ENCODE measurements at places on chromosomes 13 and 19.

- DNase-seq: no peak
These were observed 82.8 kb downstream of the STARD13 start for GRCh38 chr13:33202644-33203169.

- no peak for DNase-seq
These were observed 965.2 kb downstream of the PCDH9 start for GRCh38 chr13:66264971-66265370.

GRCh38 chr13:51562011-51562671 lies 22.1 kb upstream of the WDFY2 start:
- DNase-seq: no peak

GRCh38 chr19:28066988-28067387 lies 1146.0 kb downstream of the UQCRFS1 start:
- DNase-seq: no peak

DNA sequence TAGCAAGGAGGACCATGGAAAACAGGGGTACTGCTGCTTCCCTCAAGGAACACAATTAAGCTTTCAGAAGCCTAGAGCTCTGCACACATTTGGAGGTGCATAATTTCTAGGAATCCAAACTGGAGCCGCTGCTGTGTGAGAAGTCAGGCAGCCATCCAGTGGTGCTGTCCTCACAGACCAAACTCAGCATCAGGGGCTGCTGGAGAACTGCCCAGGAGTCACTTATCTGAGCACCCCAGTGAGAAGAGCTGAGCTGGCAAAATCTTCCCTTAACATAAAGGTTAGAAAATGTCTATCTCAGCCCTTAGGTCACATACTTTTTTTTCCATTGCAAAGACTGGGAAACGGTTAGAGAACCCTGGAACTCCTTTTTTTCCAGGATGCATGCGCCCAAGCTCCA lies 72.8 kb downstream of the ATP7B start:
- no peak for DNase-seq

GRCh38 chr19:17215127-17215971 lies at the start of gene USE1:
USE1 (plus strand) TSS chr19:17215357; CDS start chr19:17215406, 49 bp downstream.
- peak; percentile 95 for DNase-seq

DNA sequence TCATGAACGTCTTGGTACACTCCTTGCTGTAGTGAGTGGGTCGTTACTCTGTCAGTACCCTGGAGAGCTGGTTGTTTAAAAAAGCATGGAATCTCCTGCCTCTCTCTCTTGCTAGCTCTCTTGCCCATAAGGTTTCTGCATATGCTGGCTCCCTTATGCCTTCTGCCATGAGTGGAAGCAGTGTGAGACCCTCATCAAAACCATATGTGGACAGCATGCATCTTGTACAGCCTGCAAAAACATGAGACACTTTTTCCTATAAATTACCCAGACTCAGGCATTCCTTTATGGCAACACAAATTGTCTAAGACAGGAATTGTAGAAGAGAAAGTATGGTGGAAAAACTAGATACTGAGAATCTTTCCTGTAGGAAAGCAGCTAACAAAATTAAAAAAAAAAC lies 516.3 kb downstream of the SLITRK6 start:
- DNase-seq: no peak

GRCh38 chr19:397941-398706 lies 10.8 kb downstream of the C2CD4C start:
- no peak for DNase-seq

DNA sequence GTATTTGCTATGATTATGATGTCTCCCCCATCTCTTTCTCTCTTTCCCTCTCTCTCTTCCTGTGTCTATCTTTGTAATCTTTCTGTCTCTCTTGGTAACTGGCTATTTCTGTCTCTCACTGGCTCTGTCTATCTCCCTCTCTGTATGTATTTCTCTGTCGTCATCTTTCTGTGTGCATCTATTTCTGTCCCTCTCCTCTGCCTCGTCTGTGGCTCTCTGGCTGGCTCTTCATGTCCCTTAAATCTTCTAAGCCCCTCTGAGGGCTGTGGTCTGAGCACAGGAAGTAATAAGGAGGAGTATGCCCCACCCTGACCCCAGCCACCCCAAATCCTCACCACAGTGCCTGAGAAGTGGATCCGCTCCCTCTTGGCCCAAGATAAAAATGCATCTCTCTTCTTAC lies 104.4 kb downstream of the DNAJC15 start:
- DNase-seq: no peak

- DNase-seq: no peak
These were observed 751.7 kb downstream of the DACH1 start for GRCh38 chr13:71115301-71115700.

- no peak for DNase-seq
These were observed 1149.8 kb upstream of the MIR17HG start for GRCh38 chr13:90197722-90198121.

GRCh38 chr19:42419309-42419708 lies 7.9 kb downstream of the LIPE start:
- no peak for DNase-seq

DNA sequence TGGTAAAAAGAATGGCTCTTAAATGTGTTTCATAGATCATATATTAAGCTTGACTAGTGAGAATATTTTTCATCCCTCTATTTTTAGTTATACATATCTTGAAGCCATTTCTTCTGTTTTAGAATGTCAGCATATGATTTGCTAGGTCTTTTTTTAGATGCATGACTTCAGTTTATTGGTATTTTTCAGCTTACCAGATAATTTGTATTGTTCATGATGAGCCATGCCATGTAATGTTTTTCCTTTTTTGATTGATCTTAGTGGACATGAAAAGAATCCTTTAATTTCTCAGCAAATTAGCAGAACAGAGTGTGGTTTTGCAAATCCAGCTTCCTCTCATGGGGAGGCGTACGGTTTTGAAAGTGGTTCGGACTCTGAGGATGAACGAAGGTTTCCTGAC lies 168.5 kb downstream of the LMO7 start:
- DNase-seq: no peak

GRCh38 chr13:114064450-114065140 lies 67.8 kb downstream of the RASA3 start:
- peak; percentile 63 for DNase-seq

DNA sequence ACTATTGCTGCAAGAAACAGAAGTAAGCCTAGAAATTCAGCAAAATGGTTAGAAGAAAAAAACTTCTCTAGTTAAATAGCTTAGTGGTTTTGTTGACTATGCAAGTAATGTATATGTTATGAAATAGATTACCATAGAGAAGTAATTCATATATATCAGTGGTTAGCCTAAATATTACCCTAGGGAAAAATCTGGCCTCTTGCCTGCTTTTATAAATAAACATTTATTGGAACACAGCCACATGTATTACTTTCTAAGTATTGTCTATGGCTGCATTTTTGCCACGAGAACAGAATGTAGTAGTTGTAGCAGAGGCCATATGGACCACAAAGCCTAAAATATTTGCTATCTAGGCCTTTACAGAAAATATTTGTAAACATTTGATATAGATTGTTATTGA lies 1471.7 kb upstream of the PRR20A start:
- no peak for DNase-seq

- DNase-seq: peak; percentile 29
These were observed 49.1 kb upstream of the EHD2 start for GRCh38 chr19:47663911-47664771.

DNA sequence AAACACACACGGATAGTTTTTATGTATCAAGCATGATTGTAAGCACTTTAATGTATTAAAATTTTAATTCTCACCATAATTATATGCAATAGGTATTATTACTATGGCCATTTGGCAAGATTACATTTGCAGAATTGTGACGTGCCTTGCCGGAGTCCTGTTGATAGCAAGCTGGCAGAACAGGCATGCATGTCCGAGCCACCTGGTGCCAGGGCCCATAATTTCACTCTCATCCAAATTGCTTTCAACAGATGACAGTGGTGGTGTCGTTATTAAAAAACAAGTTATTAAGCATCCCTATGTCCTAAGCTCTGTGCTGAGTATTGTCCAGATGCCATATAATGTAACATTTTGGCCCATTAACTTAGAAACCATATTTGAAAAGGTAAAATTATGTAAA lies 374.3 kb downstream of the FOXO1 start:
- no peak for DNase-seq

DNA sequence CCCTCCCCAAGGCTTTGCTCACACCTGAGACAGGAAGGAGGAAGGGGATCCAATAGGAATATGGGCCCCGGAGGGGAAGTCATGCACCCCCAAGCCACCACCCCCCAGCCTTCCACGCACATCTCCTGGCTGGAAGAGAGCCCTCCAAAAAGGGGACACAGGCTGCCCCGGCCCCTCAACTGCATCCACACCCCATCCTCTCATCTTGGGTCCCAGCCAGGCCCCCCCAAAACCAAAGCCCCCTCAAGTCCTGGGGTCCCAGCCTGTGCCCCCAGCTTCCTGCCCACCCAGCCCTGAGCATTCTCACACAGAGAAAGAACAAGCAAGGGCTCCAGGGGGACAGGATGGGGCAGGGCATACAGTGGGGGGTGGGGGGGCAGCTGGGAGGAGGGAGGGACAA lies 12.1 kb downstream of the SMIM24 start:
- no peak for DNase-seq

- no peak for DNase-seq
These were observed 681 bp downstream of the SLC5A5 start for GRCh38 chr19:17872251-17873001.

- no peak for DNase-seq
These were observed 3.7 kb upstream of the RASL11A start for GRCh38 chr13:27266917-27267316.

DNA sequence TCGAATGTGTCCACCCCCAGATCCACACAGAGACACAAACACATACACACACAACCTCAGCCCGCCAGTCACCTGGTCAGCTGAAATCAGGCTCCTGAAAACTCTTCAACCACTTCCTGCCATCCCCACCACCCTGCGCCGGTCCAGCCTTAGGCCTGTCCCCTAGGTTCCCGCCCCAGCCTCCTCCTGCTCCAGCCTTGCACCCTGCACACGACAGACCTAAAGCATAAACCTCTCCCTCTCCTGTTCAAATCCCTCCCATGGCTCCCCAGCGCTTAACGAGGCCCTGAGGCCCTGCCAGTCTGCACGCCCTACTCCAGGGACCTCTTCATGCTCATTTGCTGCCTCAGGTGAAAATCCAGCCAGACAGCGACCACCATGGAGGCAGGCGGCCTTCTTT lies 7.1 kb downstream of the PNMA8B start:
- DNase-seq: no peak

DNA sequence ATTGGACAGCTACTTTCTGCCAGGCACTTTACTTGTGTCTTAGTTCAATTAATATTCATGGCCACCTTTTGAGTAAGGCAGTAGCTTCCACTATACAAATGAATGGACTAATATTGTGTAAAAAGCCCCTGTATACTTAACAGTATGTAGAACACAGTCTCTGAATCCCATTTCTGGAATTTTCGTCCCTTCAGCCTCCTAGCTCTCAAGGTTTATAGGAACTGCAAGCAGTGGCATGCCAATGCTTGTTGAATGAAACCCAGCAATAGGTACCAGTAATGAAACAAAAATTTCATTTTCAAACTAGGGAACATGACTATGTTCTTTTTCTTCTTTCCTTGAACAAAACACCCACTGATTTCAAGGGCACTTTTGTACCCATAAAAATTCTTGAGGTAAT lies 361.6 kb downstream of the TDRD3 start:
- DNase-seq: no peak

DNA sequence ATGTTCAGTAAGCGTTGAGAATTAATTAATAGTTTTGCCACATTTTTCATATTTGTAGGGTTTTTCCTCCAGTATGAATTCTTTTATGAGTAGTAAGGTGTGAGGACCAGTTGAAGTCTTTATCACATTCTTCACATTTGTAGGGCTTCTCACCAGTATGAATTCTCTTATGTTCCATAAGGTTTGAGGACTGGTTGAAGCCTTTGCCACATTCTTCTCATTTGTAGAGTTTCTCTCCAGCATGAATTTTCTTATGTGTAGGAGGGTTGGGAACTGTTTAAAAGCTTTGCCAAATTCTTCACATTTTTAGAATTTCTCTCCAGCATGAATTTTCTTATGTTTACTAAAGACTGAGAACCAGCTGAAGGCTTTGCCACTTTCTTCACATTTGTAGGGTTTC lies 40.3 kb downstream of the ZNF208 start:
- no peak for DNase-seq

DNA sequence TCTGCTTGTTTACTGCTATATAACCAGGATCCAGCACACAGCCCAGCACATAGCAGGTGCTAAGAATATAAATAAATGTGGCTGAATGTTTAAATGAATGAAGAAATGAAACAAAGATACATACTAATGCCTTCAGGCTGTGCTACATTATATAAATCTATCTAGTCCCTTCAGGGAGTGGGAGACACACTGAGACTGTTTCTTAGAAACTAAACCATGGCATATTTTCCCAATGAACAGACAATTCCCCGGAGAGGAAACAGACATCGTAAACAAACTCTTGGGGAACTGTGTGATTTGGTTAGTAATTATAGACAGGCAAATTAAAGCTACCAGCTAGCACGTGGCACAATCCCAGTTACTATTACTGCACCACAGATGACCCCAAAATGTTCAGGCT lies 9.7 kb upstream of the FEM1A start:
- no peak for DNase-seq

DNA sequence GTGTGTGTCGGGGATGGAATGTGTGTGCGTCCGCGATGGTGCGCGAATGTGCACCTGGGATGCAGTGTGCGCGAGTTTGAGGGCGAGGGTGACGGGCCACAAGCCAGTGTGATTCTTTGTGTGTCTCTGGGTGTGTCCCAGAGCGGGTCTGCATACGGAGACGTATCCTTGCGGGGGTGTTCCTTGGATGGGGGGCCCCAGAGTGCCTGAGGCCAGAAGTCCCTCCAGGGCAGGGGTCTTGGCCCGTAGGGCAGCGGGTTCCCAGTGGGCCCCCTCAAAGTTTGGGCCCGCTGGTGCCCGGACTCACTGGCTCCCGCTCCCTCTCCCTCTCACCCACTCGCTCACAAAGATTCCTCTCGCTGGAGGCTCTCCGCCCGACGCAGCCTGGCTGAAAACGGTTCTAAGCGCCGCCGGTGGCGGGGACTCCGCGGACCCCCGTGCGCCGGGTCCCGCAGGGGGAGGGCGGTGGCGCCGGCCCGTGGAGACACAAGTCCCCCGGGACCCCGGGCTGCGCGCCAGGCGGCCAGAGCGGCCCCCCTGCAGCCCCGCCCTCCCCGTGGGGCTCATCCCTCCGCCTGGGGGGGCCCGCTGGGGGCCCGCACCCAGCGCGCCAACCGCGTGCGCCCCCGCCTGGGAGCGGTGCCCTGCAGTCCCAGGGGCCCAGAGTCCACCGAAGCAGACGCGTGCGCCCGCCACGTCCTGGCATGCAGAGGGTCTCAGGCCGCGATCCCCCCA lies 886 bp downstream of the CRLF1 start:
- DNase-seq: no peak
